ENCODE measurements at places on chromosomes 11 and 22.

DNA sequence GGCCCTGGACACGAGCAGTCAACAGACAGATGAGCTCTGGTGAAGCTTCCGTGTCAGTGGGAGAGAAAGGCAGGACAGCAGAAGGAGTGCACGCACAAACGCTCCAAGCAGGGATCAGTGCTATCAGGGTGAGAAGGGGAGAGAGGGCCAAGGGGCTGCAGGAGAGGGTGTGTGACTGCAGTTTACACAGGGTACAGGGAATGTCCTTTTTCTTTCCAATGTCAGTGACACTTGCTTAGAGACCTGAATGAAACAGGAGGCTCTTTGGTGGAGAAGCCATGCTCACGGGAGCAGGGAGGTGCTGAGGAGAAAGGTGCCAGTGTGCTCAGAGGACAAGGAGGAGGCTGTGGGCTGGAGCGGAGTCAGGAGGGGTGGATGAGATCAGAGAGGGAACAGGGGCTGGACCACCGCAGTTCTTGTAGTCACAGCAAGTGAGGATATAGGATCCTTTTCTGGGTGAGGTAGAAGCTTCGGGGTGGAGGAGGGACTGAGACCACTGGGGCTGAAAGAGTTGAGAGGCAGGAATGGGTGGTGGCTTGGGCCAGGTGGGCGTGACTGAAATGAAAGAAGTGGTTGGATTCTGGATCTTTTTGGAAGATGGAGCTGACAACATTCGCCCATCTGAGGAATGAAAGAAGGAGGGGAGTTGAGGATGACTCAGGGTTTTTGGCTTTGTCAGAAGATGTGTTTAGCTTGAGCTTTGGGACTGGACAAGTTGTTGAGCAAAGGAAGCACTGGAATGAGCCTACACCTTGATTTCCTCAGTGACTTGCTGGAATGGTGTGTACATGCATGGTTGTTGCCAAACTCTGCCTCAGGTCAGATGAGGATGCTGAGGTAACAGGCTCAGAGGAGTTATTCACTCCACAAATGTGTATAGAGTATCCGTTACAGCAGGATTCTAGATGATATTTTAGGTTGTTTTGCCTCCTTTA is 87.9 kb downstream of the ADAMTS15 start:
- no peak for DNase-seq

- DNase-seq = no peak
Observed at GRCh38 chr11:10301656-10302358, 3.1 kb upstream of the ADM start.

- DNase-seq = no peak
Observed at GRCh38 chr11:115282923-115283322, 221.3 kb downstream of the CADM1 start.

DNA sequence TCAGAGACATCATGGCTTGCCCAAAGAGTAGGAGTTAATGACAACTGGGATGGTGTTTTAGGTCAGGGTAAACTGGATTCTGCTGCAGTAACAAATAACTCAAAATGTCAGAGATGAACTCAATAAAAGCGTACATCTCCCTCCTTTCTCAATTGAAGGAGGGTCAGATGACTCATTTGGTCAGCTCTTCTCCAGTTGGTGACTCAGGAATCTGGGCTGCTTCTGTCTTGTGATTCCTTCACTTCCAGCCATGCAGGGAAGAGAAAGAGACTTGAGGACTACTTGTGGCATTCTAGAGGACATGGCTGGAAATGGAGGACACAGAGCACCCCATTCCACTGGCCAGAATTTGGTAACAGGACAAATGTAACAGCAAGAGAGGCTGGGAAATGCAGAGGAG is 3.2 kb upstream of the SYT13 start:
- no peak for DNase-seq

GRCh38 chr11:15920856-15921629 is 435.3 kb downstream of the SOX6 start:
- no peak for DNase-seq

GRCh38 chr11:84837402-84838069 is 789.6 kb downstream of the DLG2 start:
- DNase-seq = no peak

DNA sequence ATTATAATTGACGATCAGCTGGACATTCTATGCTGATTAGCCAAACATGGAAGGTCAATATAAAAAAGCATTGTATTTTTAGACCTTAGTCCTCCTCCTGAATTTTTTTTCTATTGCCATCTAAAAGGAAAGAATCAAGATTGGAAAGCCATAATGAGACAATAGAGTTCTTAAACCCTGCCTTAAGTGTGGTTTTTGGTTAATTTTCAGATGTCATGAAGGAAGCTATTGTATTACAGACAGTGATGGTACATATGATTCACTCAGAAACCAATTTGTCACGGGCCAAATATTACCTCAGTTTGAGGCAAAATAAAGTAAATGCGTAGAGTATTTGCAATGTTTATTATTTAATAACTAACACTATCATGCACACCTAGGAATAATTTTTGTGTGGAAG is 1164.0 kb upstream of the RAG2 start:
- DNase-seq = no peak

DNA sequence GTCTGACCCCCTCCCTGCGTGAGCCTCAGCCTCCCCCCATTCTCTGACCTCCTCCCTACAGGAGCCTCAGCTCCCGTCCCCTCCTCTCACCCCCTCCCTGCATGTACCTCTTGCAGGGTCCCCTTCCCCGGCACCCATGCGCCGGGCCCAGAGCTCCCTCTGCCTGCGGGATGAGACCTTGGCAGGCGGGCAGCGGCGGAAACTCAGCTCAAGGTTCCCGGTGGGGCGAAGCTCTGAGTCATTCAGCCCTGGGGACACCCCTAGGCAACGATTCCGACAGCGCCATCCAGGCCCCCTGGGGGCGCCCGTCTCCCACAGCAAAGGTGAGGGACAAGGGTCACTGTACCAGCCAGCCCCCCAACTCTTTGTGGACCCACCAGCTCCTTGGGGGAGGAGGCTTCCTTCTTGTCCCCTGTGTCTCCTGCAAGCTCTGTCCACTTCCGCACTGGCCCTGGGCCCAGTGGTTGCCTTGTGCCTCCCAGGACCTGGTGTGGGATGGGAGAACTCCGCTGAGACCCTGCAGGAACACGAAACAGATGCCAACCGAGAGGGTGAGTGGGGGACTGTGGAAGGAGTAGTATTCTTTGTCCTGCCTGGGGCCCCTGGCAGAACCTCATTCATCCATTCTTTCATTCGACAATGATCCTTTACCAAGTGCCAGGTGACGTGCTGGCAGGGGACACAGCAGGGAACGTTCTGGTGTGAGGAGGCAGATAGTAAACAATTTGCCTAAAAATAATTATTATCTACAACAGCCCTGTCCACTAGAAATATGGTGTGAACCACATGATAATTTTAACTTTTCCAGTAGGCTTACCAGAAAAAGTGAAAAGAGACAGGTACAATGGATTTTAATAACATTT is 3.7 kb upstream of the RPS6KA4 start:
- no peak for DNase-seq

DNA sequence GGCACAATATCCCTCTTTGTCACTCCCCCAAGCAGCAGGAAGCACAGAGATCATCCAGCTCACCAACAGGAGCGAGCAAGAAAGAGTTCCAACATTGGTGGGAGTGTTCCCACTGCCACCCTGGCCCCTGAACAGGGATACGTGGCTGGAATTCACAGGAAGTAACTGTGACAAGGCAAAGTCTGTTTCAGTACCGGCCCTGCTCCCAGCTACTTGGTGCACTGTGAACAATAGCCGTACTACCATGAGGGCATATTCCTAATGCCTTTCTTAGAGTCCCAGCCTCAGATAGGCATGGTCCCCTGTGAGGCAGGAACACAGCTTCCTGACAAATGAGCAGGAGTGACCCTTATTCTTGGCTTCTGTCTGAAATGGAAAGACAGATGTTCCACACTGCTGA is 1.8 kb upstream of the SLC37A2 start:
- no peak for DNase-seq

GRCh38 chr11:16800382-16800781 is 61.9 kb downstream of the C11orf58 start:
- no peak for DNase-seq

DNA sequence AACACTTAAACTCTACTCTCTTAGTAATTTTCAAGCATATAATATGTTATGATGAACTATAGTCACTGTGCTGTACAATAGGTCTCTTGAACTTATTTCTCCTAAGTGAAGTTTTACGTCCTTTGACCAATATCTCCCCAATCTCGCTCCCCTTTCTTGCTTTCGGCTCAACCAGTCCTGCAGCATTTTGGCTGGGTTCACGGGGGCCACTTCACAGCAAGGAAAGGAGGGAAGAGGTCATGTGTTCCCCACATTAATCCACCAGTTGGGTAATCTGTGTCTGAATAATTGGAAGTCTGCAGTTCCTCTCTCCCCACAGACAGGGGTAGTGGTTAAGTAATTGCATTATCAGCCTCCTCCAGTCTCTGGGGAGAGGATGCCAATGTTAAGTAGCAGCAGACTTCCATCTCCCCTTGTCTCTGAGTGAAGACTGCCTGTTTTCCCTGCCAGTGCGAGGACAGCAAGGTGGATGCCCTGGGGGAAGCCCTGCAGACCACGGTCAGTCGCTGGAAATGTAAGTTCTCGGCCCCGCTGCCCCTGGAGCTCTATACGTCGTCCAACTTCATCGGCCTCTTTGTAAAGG is 59.2 kb upstream of the CRTAM start:
- no peak for DNase-seq

DNA sequence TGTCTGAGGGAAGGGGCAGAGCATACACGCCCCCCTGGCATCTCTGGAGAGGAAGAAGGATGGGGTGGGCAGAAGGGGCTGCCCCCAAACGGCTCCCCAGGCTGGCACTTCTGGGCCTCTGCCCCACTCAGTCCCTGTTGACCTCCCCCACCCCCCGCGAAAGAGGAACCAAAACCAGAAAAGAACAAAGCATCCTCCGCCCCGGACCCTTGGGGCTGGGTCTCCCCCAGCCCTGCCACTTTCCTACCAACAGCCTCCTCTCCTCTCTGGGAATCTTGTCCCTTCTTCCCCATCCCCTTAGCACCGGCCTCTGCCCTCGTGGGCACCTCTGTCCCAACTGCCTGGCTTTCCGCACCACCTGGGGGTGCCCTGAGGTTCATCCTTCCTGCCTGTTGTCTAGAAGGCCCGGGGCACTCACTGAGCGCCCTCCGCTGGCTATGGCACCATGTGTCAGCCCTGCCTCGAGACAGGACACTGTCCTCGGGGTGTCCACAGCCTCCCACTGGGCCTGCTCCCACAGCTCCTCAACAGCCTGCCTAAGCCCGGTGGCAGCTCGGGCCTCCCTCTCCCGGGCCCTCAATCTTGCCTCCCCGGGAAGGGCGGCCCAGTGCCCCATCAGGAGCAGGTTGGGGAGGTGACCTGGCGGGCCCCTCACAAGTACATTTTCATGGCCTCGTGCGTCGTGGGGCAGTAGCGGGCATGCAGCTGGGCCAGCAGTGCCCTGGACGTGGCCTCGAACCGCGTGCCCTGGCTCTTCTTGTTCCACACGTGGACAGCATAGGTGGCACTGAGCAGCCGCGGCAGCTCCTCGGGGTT is 28.2 kb downstream of the A4GALT start:
- DNase-seq = no peak

- no peak for DNase-seq
Observed at GRCh38 chr11:10608584-10608983, 40.1 kb upstream of the LYVE1 start.

GRCh38 chr11:122209619-122210366 is 93.8 kb upstream of the BLID start:
- DNase-seq = no peak

DNA sequence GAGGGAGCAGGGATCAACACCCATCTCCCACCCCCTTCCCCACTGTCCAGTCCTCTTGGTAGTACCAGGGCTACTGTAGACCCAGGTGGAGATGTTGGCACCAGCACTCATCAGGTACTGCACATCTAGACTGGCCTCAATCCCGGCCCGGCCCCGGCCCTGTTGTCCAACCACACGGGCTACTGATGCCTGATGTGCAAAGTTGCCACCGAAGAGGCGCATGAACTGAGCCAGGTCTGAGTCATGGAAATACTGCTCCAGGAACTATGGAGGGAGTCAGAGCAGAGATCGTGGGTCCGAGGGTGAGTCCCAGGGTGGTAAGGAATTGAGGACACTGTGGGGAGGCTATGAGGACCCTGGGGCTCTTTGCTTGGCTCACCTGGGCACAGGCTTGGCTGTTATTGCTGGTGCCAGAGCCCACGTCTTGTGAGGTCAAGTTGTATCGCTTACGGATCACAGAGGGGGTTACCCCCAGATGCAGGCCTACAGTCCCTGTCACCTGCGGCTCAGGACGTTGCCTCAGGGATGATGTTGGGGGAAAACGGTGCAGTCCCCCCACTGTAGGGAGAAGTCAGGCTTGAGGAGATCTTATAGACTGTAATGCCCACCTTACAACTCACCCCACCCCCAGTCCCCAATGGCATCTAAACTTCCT is 2.5 kb downstream of the TPP1 start:
- DNase-seq = no peak

GRCh38 chr11:122248131-122248530 is 132.1 kb upstream of the BLID start:
- no peak for DNase-seq

GRCh38 chr11:34585735-34586487 is 35.0 kb upstream of the EHF start:
- DNase-seq = no peak

DNA sequence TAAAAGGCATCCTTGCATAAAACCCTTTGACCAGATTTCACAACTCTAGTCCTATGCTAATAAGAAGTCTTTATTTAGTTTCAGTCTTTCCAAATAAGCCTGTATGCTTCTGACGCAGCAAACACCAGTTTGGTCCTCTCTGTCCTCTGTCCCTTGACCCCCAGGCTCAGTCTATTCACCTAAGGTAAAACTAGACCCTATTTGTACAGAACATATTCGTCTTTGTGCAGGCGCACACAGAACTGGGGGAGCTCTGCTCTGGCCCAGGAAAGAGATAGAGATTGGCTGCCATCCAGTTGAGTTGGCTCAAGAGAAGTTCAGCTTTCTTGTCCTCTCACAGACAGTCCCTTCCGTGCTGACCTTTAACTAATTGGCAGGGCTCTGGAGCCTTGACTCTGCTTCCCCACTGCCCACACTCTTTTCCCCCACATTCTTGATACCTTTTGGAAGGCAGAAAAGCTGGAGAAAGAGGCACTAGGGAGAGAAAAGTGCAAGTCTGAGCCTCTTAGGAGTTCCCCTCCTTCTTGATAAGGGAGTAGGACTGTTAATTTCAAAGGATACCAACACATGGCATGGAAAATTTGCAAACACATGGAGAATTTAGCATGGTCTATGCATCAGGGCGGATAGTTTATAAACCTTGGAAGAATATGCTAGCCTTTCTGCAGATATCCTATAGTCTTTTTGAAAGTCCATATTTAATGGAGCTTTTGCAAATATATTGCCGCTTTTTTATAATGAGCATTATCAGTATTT is 21.2 kb upstream of the PSMA1 start:
- no peak for DNase-seq

DNA sequence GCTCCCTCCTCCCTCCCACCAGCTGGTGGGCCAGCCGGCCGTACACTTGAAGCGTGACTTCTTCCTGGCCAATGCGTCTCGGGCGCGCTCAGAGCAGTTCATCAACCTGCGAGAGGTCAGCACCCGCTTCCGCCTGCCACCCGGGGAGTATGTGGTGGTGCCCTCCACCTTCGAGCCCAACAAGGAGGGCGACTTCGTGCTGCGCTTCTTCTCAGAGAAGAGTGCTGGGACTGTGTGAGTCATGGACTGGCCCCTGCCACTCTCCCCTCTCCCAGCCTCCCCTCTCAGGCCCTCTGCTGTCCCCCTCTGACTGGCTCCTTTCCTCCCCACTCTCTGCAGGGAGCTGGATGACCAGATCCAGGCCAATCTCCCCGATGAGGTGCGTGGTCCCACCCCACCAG is 24.7 kb downstream of the CAPN1 start:
- DNase-seq = no peak
